Stimulated activated CD8-positive, alpha-beta memory T cell treated with anti-CD3 and anti-CD28 coated beads, Interleukin-12 subunit alpha, Interleukin-12 subunit beta, amount 100 ng/mL, for 1 hour (primary cell): ENCODE measurements at places on chromosomes 1 and 21.

DNA sequence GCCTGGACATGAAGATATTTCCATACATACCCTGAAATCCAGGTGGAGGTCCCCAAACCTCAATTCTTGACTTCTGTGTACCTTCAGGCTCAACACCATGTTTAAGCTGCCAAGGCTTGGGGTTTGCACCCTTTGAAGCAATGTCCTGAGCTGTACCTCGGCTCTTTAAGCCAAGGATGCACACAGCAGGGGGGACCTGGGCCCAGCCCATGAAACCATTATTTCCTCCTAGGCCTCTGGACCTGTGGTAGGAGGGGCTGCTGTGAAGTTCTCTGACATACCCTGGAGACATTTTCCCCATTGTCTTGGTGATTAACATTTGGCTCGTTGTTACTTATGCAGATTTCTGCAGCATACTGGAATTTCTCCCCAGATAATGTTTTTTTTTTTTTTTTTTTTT is 184.3 kb upstream of the RGS18 start:
- DNase-seq, result no peak

- no peak for DNase-seq
These were observed 15.1 kb downstream of the CASP9 start for GRCh38 chr1:15508700-15509487.

- no peak for DNase-seq
These were observed 167.9 kb downstream of the DYRK1A start for GRCh38 chr21:37534431-37534830.

GRCh38 chr1:172398193-172398592 is 22.3 kb upstream of the C1orf105 start:
- no peak for DNase-seq

DNA sequence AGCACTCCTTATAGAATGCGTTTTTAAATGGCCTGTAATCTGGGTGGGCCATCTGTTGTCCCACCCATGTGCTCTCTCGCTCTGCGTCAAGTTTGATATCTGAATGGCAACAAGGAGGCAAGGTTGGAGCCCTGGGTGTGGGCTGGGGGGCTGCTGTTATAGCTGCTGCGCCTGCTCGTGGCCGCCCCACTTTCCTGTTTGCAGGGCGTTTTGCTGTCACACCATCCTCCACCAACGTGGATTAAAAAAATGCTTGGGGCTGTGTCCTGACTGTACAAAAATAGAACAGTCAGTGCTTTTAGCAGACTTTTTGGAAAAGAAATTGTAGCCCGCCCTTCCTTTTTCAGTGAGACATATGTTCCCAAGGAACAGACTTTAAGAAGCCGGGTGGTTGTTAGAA is 25.4 kb downstream of the UMODL1 start:
- no peak for DNase-seq

GRCh38 chr1:53949023-53949990 is 3.2 kb downstream of the LRRC42 start:
- no peak for DNase-seq

DNA sequence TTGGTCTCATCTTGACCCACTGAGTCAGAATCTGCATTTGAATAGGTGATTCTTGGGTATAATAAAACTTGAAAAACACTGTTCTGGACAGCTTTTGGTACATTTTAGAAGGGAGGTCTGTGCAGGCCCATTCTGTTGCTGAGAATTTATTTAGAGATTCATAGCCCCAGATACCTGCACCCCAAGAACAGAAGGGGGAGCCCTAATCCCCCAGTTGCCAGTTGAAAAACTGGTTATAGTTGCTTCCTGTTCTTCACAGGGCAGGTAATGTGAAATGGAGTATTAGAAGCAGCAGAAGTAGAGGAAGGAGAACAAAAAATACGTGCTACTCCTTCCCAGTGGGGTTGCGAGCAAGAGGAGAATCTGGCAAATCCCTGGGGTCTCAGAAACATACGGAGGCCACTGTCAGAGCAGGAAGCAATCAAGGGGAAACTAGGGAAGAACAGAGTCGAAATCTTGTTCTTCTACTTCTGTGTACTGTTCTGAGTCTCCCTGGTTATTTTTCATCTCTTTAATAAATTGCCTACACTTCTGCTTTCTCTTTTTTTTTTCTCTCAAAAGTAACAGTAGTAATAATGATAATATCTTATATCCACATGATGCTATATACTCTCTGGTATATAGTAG is 4.6 kb upstream of the CLCA2 start:
- no peak for DNase-seq

DNA sequence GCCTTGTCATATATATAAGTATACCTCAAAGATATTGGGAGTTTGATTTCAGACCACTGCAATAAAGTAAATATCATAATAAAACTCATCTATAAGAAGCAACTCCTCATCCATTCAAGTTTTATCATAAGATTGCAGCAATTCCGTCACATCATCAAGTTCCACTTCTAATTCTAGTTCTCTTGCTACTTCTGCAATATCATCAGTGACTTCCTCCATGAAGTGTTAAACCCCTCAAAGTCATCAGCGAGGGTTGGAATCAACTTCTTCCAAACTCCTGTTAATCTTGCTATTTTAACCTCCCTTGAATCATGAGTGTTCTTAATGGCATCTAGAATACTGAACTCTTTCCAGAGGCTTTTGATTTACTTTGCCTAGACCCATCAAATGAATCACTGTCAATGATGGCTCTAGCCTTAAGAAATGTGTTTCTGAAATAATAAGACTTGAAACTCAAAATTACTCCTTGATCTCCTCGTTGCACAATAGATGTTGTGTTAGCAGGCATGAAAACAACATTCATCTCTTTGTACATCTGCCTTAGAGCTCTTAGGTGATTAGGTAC is 88.3 kb downstream of the RPE65 start:
- no peak for DNase-seq

GRCh38 chr1:14674030-14674429 is 75.5 kb downstream of the KAZN start:
- DNase-seq, result no peak

- DNase-seq, result no peak
These were observed 116.8 kb downstream of the DTL start for GRCh38 chr1:212152308-212152693.

- DNase-seq, result no peak
These were observed 32.4 kb downstream of the MAPKAPK2 start for GRCh38 chr1:206716870-206717673.

DNA sequence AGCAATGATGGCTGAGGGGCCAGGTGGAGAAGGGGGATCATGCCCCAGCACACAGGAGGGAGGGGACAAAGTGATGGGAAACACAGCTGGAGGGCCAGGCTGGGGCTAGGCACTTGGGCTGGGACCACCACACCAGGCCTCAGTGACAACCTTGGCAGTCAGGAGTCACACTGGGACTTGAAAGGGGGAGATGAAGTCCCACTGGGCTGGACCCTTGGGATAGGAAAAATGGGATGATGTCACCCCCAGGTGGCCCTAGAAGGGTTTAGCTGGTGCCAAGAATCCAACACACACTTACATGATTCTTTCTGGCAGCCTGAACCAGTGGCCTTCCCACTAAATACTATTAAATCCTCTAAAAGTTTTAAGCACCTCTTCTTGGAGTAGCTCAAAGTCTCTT is 17.1 kb downstream of the ZBTB17 start:
- DNase-seq, result no peak

DNA sequence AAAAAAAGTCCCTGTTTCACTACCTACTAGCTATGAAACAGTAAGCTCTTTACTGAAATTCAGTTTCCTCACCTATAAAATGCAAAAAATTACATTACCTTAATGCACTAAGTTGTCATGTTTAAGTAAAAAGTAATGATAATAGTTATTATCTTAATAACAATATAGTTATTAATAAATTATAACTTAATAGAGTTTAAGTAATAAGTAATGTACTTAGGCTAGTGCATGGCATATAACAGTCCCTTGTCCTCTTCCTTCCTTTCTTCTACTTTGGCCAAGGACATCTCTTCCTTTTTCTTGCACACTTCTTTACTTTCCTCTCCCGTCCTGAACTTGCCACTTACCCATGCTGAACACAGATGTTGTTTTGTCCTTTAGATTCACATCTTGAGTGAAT is 9.0 kb downstream of the TMEM200B start:
- DNase-seq, result no peak

- DNase-seq, result no peak
These were observed 29.4 kb downstream of the IL6R start for GRCh38 chr1:154434346-154435085.

DNA sequence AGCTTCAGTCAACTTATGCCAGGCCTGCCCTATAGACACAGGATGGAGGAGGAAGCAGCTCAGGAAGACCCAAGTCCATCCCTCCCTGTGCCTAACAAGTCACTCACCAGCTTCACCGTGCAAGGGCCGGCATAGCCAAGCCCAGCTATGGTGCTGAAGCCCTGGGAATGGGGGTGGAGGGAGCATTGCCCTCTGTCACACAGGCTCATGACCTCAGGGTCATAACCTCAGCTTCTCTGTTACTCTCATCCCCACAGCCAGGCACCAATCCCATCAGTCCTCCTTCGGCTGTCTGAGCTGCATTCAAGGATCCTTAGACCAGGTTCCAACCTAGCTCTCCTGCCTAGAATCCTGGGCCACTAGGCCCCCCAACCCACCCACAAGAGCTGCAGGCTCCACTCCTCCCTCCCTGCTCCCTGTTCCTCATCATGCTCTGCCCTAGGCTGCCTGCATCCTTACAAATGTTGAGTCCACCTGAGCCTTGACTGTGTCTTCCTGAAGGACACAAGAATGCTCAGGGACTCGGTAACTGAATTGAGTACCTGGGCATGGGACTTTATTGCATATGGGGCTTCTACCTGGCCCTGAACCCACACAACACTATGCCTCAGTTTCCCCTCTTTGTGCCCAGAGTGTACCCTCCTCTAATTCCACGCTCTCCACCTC is 1.7 kb downstream of the CD244 start:
- no peak for DNase-seq

DNA sequence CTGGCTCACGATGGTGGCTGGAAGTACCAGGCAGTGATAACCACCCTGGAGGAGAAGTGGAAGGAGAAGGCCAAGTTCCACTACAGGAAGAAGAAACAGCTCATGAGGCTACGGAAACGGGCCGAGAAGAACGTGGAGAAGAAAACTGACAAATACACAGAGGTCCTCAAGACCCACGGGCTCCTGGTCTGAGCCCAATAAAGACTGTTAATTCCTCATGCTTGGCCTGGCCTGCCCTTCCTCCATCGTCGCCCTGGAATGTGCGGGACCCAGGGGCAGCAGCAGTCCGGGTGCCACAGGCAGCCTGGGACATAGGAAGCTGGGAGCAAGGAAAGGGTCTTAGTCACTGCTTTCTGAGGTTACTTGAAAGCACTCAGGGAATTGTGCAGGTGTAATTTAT is 10.8 kb downstream of the IL24 start:
- DNase-seq, result no peak

- peak; percentile 10 for DNase-seq
These were observed 27.5 kb downstream of the TRIM45 start for GRCh38 chr1:117093870-117094621.

GRCh38 chr1:109438798-109439297 is 12.6 kb upstream of the PSMA5 start:
- DNase-seq, result no peak

DNA sequence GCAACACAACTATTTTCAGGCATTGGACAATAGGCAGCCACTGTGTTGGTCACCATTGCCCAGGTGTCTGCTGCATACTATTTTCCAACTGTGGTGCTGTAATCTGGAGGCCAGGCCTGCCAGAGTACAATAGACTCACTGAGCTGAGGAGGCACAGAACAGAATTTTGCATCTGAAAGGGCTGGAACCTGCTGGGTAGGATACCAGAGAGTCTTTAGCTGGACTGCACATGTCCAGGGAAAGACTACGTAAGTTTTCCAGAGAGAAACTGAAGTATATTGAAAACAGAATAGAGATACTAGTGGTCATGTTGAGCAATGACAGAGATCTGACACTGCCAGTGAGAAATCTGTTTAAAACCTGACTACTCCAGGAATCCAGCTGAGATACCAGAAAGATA is 200.8 kb downstream of the RASAL2 start:
- DNase-seq, result no peak

GRCh38 chr21:35375115-35375514 is 326.0 kb upstream of the RUNX1 start:
- DNase-seq, result no peak

DNA sequence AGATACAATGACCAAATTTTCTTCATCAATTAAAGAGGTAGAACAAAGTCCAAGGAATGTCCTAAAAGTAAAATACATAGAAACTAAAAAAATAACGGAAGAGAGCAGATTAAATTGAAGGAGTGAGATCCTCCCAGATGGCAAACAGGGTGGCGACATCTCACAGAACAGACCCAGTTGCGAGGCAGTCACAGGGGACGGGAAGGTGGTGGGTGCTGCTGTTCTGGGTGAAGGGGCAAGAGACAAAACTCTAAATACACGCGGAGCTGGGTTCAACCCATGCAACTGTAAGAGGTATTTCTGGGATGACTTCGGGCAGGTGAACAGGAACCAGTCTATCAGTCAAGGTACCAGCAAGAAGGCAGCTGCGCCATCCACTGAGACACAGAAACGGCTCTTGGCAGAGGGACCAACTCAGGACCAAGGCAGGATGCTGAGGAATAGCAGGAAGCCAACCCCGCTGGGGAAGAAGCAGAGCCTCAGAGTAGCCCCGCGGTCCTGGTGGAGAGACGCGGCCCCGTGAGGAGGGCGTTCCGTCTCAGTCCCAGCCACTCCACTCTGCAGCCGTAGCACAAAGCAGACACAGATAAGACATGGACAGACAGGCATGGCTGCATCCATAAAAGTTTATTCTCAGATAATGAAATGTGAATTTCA is 32.2 kb downstream of the WDR4 start:
- no peak for DNase-seq

DNA sequence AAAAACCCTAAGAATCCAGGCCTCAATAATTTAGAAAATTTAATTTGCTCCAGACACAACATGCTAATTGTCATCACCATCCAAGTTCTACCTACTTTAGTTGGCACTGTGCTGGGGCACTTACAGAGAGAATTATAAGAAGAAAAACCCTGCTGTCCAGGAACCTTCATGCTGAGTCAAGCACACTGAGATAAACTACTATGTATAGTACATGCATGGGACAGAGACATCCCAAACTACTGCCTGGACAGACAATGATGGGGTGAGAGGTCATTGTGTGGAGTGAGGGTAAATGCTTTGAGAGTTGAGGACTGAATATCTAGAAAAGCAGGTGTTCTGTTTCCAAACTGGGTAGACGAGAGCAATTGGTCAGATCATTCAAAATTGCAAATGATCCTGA is 135.3 kb upstream of the CTTNBP2NL start:
- DNase-seq, result no peak

DNA sequence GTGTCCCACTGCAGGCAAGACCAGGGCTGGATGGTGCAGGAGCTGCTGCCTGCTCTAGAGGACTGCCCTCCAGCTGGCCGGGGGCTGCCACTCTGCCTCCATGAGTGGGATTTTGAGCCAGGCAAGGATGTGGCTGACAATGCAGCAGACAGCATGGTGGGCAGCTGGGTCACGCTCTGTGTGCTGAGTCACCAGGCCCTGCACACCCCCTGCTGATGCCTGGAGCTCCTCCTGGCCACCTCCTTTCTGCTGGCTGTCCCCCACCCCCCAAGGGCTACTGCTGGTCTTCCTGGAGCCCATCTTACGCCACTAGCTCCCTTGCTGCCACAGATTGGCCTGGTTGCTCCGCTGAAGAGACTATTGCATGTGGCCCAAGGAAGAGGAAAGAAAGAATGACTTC is 3.9 kb upstream of the ZSCAN20 start:
- DNase-seq, result no peak
